ENCODE measurements at places on chromosomes 7 and 10.

- DNase-seq: no peak
Measured at GRCh38 chr10:2589196-2589595, 478.2 kb upstream of the PFKP start.

DNA sequence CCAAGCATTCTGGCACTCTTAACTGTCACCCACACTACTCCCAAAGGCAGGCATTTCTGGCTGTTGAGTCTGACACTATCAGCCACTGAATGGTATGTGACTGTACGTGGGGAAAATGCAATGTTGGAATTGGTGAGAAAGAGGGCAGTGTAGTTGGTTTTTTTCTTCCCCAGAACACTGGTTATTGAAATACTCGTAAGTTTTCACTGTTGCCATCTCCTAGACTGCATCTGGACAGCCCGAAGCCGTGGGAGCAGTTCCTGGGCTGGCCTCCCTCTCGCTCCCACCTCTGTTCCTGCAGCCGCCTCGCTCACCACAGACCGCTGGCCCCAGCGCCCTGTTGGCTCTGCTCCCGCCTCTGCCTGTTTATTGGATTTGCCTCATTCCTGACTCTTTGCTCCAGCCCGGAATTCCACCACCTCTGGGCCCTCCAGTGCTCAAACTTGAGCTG lies 5.7 kb downstream of the PLCE1 start:
- DNase-seq: no peak

DNA sequence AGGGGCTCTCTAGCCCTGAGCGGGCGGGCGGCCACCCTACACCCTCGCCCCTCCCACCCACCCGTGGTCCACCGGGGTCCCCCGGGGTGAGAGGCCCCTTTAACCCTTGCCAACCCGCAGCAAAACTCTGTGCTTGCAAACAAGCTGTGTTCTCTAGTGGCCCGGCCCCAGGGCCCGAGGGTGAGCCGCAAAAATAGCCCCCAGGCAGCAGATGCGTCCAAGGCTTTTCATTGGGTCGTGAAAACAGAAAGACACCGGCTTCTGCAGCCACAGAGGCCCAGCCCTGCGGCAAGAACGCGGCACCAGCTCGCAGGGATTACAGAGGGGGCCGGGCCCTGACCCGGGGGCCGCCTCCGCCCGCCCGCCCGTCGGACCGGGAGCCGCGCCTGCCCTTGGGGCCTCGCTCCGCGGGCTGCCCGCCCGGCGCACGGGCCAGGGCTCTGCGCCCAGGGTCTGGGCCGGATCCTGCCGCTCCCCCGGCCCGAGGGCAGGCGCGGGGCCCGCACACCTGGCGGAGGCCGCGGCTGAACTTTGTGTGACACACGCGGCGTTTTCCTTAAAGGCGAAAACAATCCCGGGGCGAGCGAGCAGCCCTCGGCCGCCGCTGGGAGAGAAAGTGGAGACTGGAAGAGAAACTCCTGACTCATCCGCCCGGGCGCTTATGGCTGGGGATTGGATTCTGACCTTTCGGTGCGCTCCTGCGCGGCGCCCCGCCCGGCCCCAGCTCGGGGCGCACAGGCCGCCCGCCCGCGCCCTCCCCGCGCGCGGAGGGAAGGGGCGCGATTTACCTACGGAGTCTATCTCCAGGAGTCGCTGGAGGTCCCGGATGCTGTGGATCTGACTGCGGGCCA lies 2.8 kb downstream of the PDGFA start:
- no peak for DNase-seq

GRCh38 chr7:133688483-133689239 lies 435.8 kb downstream of the EXOC4 start:
- DNase-seq: no peak

GRCh38 chr7:44077681-44078091 lies 4.6 kb downstream of the POLM start:
- DNase-seq: no peak

DNA sequence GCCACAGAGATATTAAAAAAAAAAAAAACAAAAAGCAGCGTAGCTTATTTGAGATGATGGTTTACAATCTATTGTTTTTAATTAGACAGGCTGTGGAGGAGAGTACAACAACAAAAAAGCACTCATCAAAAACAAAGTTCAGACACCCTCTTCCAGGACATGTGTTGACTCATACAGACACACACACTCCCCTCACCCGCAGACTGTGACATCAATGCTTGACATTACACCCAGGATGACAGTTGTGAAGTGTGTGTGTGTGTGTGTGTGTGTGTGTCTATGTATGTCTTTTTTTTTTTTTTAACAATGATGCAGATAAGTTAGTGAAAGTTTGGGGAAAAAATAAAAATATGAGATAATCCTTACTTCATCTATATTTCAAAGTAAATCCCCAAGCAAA lies 303.6 kb downstream of the GPAM start:
- no peak for DNase-seq

GRCh38 chr7:47080816-47081215 lies 501.1 kb downstream of the TNS3 start:
- DNase-seq: no peak

DNA sequence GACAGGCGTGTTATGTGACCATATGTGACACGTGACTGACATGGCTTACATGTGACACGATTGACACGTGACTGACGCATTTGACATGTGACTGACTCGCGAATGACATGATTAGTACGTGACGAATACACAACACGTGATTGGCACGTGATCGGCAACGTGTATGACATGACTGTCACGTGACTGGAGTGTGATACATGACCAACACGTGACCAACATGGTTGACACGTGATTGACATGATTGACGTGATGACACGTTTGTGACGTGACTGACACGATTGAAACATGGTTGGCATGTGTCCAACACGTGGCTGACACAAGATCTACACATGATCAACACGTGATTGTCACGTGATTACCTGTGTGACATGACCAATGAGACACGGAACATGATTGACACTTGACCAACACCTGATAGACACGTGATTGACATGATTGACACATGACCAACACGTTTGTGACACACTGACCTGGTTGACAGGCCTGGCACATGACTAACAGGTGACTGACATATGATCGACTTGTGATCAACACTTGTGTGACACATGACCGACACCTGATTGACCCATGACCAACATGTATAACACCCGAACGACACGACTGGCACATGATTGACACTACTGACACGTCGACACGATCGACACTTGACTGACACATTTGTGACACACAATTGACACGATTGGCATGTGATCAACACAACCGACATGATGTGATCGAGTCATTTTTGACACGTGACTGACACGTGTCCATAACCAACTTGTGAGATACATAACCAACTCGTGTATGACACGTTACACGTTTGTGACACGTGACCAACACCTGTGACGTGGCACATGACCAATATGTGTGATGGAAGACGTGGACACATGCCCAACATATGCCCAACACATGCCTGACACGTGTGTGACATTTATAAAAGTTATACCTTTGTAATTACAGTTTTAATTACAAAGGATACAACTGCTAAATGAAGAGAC lies 21.1 kb downstream of the CRPPA start:
- DNase-seq: no peak

- DNase-seq: no peak
Measured at GRCh38 chr10:68121020-68121743, 11.9 kb downstream of the MYPN start.

- no peak for DNase-seq
Measured at GRCh38 chr10:2543142-2543886, 524.0 kb upstream of the PFKP start.

- DNase-seq: no peak
Measured at GRCh38 chr10:71946700-71947099, 17.5 kb upstream of the CHST3 start.

- no peak for DNase-seq
Measured at GRCh38 chr10:44911081-44911540, at the start of gene TMEM72. TMEM72 (plus strand) TSS chr10:44911337; CDS start chr10:44911513, 176 bp downstream.
